Stimulated activated CD4-positive, alpha-beta T cell treated with anti-CD3 and anti-CD28 coated beads, Interleukin-1b, Interleukin-23, amount 100 ng/mL, for 4 hours (primary cell): ENCODE measurements at places on chromosomes 6 and 20.
A peak's percentile ranks its signal among the peaks of the same experiment; 100 is the strongest.

DNA sequence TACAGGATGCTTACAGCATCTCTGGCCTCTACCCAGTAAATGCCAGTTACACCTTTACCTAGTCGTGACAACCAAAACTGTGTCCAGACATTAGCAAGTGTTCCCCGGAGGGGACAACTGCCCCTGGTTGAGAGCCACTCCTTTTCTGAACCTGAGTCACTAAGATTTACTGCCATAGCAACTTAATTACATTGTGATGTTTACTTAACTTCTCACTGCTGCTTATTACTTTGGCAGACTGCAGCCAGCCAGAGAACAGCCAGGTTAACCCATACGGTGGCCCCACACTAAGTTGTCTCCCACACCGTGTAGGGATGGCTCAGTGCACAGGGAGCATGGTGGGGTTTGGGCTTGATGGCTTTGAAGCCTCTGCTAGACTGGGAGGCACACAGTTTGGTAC, 204.7 kb upstream of the SULF2 start:
- no peak for DNase-seq

- DNase-seq = no peak
These were observed 520 bp downstream of the SLC24A3 start for GRCh38 chr20:19212821-19213502.

DNA sequence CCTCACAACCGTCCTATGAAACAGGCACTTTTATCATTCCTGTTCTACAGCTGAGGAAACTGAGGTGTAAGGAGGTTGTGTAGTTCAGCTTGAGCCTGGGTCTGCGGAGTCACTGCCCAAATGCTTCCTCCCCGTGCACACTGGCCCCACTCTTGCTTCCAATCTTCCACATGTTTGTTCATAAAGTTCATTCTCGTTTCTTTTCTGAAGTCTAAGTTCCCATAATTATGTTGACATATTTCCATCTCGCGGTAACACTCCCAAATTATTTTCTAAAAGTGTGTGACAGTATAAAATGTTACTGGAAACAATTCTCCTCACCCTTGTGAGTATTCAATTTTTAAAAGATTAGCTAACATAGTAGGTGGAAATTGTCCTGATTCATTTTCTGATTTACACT, 106.9 kb downstream of the SLC22A3 start:
- DNase-seq = no peak

GRCh38 chr6:142653710-142654420, 291.1 kb downstream of the HIVEP2 start:
- no peak for DNase-seq

GRCh38 chr20:21017528-21018085, 88.6 kb downstream of the LINC00237 start:
- DNase-seq = no peak

DNA sequence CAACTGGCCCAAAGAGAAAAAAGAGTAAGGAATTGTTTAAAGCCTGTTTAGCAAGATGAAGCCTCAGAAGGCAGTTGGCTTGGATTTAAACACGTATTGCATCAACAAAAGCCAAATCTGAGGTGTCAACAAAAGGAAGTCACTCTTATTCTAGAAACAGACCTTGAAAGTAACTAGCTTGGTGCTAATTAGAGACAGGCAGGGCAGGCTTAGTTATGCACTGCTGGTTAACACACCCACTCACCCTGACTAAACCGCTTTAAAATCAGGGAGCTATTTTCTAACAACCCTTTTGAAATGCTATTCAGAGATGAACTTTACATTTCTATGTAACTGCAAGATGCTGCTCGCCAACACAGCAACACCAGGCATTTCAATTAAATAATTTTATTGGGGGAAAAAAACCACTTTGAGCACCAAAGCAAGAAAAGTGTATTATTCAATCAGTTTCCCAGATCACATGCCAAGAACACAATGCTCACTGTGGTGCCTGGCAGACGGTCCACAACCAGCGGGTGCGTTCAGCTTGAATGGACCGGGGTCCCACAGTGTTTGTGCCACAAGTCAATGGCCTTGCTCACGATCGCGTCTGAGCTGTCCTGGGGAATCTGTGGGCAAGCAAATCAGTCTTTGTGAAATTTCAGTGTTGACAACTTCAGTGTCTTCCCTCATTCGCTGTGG, 23.6 kb downstream of the TBC1D7 start:
- no peak for DNase-seq

DNA sequence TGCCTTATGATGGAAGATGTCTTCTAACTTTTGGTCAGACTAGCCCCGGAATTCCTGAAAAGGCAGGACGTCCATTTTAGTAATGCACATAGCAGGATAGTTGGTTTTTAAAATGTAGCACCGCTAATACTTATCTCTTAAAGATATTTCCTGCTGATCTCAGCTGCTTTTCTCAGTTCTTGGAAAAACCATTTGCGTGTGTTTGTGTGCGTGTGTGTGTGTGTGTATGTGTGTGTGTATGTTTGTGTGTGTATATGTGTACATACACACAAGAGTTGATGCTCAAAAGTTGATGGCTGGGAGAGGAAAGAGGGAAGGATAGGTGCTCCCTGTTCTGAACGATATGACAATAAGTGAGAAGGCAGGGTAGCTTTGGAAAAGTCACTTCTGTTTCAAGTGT, 61.7 kb upstream of the SUPT3H start:
- no peak for DNase-seq

DNA sequence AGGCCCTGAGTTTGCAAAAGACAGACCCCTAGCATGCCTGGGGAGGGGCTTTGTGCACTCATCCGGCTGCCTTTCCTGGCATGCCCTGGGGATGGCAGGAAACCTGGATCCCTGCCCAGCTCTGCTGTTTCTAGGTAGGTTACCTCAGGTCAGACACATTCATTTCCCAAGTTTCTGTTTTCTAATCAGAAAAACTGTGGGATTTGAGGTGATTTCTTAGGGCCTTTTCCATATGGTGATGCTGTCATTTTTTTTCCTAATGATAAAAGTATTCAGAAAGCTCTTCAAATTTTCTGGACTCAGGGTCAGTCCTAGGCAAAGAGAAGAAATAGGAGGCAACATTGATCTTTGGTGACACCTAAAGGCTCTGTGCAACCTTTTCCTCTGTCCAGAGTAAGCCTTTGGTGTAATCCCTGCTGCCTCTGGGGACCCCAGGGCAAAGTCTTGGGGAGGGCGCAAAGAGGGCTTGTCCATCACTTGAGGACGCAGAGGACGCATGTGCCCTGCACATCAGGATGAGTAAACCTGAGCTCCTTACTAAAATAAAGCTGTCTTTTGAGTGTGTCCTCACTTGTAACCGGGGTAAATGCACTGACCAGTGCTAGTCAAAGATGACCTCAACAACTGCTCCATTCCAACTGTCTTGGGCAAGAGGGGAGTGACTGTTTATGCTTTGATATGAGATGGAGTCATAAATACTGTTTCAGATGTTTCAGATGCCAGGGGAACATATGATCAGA, 13.5 kb upstream of the TRAM2 start:
- DNase-seq = no peak

GRCh38 chr6:69368613-69369012, 428.2 kb downstream of the LMBRD1 start:
- DNase-seq = no peak

- no peak for DNase-seq
These were observed 23.6 kb downstream of the CDS2 start for GRCh38 chr20:5150226-5151076.

GRCh38 chr6:87904011-87904410, 143.6 kb upstream of the SPACA1 start:
- no peak for DNase-seq

- no peak for DNase-seq
These were observed 1.9 kb downstream of the PAK1IP1 start for GRCh38 chr6:10696655-10697054.

GRCh38 chr6:31660381-31661261, at the start of gene C6orf47:
TSS of gene C6orf47 (minus strand) at chr6:31660778. CDS start at chr6:31659947, 831 bp downstream.
- DNase-seq = peak; percentile 56

- no peak for DNase-seq
These were observed 1.1 kb downstream of the HSF2 start for GRCh38 chr6:122400462-122401089.

DNA sequence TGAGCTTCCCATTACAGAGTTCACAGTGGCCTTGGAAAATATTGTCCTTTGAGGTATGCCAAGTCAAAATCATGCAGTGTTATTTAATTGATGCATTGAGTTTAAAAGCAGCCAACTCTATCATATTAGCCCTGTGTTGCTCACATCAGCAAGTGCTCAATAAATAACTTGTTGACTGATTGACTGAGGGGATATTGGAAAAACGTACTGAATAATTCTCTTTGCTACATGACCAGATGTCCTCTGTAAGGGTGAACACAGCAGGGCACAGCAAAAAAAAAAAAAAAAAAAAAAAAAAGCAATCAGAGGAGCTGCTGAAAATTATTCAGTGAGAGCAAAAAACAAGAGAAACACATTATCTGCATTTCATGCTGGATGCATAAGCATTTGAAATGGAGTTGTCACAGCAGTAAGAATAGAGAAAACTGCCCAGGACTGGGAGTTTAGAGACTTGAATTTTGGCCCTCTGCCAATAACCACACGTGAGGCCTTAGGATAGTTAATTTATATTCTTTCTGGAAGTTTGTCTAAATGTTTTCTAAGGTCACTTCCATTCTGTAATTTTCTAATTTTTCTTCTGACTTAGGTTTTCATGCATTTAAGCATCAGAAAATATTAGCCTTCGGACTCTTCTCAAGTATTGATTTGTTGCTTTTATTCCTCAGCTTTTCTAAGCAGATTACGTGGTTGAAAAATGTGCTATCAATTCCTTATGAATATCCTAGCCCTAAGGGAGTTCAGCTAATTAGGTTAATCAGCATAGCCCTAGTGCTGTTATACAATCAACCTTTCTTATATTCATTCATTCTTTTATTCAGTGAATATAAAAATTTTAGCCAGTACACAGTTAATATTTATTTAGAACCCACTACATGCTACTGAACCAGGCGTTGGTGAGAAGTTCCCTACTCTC, 246.8 kb upstream of the STXBP5 start:
- DNase-seq = no peak

DNA sequence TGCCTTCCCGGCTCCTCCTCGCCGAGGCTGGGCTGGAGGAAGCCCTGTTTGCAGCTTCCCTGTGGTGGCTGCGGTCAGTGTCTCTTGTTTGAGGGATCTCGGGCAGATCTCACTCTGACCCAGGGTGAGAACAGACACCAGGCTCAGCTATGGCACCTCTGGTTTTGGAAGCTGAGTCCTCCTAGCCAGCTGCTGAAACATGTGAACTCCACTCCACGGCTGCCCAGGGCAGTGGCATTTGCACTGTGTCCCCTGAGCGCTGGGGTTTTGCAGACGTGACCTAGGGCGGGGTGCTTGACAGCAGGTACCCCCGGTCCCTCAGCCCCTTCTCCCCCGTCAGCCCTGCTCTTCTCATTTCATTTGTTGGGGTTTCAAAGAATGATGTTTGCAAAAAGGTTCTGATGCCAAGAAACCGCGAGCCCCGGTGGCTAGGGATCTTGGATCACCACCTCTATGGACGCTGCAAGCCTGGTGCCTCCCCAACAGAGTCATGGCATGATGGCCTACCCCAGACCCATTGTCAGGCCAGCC, 55.0 kb upstream of the DACT2 start:
- no peak for DNase-seq

GRCh38 chr6:162538643-162539064, 188.9 kb downstream of the PRKN start:
- no peak for DNase-seq

- peak; percentile 36 for DNase-seq
These were observed 23.2 kb downstream of the TRERF1 start for GRCh38 chr6:42428326-42429041.

- DNase-seq = no peak
These were observed 99.1 kb downstream of the TFAP2A start for GRCh38 chr6:10315658-10316372.

DNA sequence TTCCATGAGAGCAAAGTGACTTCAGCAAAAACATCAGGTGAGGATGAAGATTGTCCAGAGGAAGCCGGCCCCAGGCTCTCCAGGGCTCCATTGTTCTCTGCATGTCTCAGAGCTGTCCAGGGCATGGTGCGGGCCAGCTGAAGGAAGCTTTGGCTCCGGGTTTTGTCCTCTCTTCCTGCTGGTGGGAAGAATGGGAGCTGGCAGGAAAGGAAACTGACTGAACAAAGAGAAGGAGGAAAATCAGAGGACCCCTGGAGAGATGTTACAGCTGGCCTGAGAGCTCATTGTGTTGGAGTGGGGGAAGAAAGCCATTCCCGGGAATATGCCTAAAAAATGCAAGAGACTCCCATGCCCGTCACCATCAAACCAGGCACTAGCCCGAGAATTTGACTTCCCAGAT, 27.1 kb downstream of the PRND start:
- no peak for DNase-seq

DNA sequence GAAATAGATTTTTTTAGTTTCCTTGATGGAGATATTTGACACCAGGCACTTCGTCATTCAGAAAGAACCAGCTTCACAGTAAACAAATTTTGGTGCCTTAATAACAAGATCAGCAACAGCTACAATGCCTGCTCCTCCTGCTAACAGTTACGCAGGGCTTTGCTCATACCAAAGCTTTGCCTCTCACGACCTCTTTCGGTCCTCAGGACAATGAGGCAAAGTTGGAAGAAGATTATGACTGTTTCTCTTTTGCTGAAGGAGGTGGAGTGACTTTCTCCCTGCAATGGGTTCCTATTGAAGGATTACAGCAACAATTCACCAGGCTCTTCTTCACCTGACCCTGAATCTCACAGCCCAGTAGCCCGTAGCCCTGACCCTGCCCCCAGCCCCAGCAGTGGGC, 440.1 kb downstream of the PREX1 start:
- no peak for DNase-seq

DNA sequence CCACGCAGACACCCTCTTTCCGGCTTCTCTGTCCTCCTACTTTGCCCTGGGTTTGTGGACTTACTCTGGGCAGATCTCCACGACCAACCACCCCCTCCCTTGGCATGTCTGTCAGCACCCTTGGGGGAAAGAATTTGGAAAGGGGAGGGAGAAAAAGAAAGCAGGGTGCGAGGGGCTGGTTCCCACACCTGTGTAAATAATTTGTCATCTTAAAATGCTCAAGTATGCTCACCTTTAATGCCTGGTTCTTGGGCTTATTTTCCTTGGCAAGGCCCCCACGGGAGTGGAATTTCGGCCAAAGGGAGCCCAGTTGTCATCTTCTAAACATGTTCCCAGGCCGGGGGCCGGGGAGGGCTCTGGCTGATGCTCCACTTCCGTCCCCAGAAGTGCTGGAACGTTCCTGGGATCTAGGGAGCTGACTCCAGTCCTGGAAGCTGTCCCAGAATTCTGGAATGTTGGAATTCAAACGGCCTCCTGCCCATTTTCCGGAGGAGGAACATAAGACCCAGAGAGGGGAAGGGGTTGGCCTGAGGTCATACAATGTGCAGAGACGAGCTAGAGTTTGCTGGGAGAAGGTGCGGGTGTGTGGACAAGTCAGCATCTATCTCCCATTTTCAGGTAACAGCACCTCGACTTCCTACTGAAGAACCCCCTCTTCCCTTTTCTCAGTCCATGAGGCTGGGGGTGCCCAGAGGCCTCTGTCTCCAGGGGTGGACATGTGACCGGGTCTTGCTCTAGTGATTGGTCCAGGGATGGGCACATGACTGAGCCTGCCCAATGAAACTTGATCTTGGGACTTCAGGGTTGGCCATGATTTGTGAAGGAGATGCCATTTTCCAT, 122.3 kb downstream of the CEBPB start:
- DNase-seq = no peak

DNA sequence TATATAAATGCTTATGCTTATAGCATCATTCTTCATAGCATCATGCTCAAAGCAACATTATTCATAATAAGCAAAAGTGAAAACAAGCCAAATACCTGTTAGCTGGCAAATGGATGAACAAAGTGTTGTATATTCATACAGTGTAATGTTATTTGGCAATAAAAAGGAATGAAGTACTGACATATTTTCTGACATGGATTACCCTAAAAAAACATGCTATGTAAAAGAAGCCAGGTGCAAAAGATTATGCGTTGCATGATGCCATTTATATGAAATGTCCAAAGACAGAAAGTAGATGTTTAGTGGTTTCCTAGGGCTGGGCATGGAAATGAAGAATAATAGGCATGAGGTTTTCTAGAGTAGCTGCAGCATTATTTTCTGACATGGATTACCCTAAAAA, 77.1 kb downstream of the GFRA4 start:
- no peak for DNase-seq
